Lung (tissue), 17 donors: ENCODE measurements at places on chromosomes 2 and 18. TPM values are rescaled to one million over a fixed set of nuclear protein-coding genes. Genes with fewer than 3 reads are reported as not detected.
A peak's percentile ranks its signal among the peaks of the same experiment; 100 is the strongest.

- no peaks in the 10 kb centered on the region for H3K27me3 ChIP-seq
- peak; percentile 81 for DNase-seq
- H3K4me3 ChIP-seq, result no peak overlapping the region
- H3K36me3 ChIP-seq, result no peaks in the 10 kb centered on the region
- H3K4me1 ChIP-seq, result peaks cover 19% of the 10 kb centered on the region
These were observed 36.0 kb downstream of the PCBP1 start for GRCh38 chr2:70123051-70123828.

The PKDCC gene
- total RNA-seq, result 107 TPM

- no peaks in the 10 kb centered on the region for H3K4me1 ChIP-seq
- DNase-seq, result no peak
- no peak overlapping the region for H3K4me3 ChIP-seq
- H3K27ac ChIP-seq, result no peak overlapping the region
These were observed 311.6 kb upstream of the NRP2 start for GRCh38 chr2:205370726-205371125.

DNA sequence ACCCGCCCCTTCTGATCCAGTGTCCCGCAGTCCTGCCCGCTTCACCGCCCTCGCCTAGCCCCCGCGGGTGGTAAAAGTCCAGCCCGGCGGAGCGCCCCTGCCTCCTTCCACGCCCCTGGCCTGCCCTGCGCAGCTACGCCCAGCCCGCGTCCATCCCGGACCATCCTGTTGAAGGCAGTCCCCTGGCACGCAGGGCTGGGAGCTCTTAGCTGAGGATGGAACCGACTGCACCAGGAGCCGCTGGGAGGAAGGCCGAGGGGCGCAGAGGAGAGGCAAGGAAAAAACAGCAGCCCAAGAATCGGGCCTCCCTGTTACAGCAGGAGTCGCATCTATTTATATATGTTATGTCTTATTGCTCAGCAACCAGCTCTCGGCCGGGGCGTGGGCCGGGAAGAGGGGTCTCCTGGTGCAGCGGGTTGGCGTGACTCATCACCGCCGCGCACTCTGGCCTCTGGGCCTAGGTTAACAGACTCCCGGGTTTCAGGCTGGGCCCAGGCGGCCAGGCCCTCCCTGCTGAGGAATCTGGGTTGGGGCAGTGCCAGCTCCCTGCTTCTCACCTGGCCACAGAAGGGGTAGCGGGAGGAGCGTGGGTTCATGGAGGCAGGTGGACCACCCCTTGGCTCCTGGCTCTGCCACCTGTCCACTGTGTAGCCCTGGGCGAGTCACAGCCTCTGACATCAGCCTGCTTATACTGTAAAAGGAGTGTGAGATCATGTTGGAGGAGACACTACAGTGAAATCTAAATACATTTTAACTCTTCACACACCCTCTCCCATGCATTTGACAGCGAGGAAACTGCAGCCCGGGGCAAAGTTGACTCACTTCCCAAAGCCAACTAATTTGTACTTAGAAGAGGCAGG is 13.4 kb upstream of the MAP3K2 start:
- no peaks in the 10 kb centered on the region for H3K4me1 ChIP-seq
- peak; percentile 50 for DNase-seq
- H3K27me3 ChIP-seq, result no peaks in the 10 kb centered on the region
- H3K36me3 ChIP-seq, result no peaks in the 10 kb centered on the region
- peak overlapping the region; percentile 15 for H3K27ac ChIP-seq

The TIA1 gene
- 67.5 TPM for total RNA-seq

DNA sequence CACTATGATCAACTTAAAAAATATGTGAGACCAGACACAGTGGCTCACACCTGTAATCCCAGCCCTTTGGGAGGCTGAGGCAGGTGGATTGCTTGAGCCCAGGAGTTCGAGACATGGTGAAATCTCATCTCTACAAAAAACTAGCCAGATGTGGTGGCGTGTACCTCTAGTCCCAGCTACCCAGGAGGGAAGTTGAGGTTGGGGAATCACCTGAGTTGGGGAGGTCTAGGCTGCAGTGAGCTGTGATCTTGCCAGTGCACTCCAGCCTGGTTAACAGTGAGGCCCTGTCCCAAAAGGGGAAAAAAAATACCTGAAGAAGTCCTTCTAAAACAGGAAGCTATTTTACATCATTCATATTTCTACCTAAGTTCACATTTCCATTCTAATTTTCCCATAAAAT is 144.0 kb downstream of the EML6 start:
- no peak overlapping the region for H3K27ac ChIP-seq
- DNase-seq, result no peak
- no peaks in the 10 kb centered on the region for H3K4me1 ChIP-seq
- no peak overlapping the region for H3K4me3 ChIP-seq
- H3K27me3 ChIP-seq, result no peaks in the 10 kb centered on the region

The LRRC30 gene
- total RNA-seq, result not detected

GRCh38 chr2:240247868-240248720 is 107.6 kb upstream of the OTOS start:
- no peaks in the 10 kb centered on the region for H3K36me3 ChIP-seq
- H3K4me3 ChIP-seq, result no peak overlapping the region
- H3K27ac ChIP-seq, result no peak overlapping the region
- peak; percentile 77 for DNase-seq
- H3K4me1 ChIP-seq, result peaks cover 51% of the 10 kb centered on the region

The RPS27A gene
- total RNA-seq, result 715 TPM

GRCh38 chr18:25496544-25496943 is 144.6 kb upstream of the ZNF521 start:
- H3K27me3 ChIP-seq, result no peaks in the 10 kb centered on the region
- H3K27ac ChIP-seq, result no peak overlapping the region
- H3K4me1 ChIP-seq, result no peaks in the 10 kb centered on the region
- DNase-seq, result no peak

- H3K27me3 ChIP-seq, result no peaks in the 10 kb centered on the region
- H3K4me3 ChIP-seq, result no peak overlapping the region
- H3K36me3 ChIP-seq, result no peaks in the 10 kb centered on the region
- DNase-seq, result no peak
These were observed 290.0 kb upstream of the CXCR4 start for GRCh38 chr2:136407952-136408318.

- no peaks in the 10 kb centered on the region for H3K27me3 ChIP-seq
- no peaks in the 10 kb centered on the region for H3K36me3 ChIP-seq
- no peak overlapping the region for H3K27ac ChIP-seq
- no peak for DNase-seq
- H3K4me3 ChIP-seq, result no peak overlapping the region
These were observed 502.0 kb downstream of the SLC4A3 start for GRCh38 chr2:220129391-220129790.

DNA sequence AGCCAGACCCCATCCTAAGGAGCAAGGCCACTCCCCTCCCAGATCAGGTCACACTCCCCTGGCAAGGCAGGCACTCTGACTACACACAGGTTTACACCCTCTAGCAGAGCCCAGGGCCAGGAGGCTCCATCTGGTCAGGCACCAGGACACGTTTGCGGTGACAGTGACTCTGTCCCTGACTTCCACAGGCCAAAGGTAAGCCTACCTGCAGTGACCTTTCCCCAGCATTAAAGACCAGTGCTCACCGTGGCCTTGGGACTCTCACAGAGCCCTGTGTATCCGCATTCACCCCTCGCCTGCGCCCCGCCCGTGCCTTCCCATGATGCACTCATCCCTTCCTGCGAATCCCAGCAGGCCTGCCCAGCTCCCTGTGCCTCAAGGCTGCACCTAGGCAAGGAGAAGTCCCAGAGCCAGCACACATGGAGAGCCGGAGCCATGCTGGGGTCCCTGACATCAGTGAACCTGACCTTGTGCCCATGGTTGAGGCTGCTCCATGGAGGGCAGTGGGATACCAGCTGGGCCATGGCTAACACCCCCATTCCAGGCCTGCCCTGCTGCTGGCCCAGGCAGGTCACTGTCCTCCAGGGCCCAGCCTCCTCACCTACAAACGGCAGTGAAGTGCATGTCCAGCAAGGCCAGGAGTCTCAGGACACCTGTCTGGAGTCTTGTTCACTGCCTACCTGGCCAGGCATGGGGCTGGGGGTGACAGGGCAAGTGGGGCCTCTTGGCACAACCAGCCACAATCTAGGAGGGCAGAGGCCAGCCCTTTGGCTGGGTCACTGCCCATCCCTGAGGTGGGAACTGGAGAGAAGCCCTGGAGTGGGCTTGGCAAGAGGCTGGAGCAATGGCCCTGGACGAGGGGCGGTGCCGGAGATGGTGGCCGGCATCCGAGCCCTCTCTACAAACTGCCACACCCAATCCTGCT is 3.0 kb downstream of the NEURL3 start:
- DNase-seq, result no peak
- H3K27ac ChIP-seq, result peak overlapping the region; percentile 41
- H3K27me3 ChIP-seq, result no peaks in the 10 kb centered on the region
- H3K4me1 ChIP-seq, result no peaks in the 10 kb centered on the region
- H3K4me3 ChIP-seq, result no peak overlapping the region

The TEKT4 gene
- total RNA-seq, result 4.1 TPM

DNA sequence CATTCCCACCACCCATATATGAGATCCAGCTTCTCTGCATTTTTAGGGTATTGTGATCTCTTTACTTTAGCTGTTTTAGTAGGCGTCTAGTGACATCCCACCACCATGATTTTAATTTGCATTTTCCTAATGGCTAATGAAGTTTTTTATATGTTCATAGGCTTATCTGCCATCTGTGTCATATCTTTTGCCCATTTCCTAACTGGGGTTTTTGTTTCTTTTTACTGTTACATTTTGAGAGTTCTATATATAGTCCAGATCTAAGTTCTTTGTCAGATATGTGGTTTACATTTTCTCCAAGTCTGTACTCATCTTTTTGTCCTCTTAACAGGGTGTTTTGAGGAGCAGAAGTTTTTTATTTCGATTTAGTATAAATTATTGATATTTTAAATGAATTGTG is 39.6 kb downstream of the PTPN2 start:
- no peak overlapping the region for H3K4me3 ChIP-seq
- no peak for DNase-seq
- H3K36me3 ChIP-seq, result peaks cover 2% of the 10 kb centered on the region
- H3K4me1 ChIP-seq, result no peaks in the 10 kb centered on the region

- DNase-seq, result no peak
- no peak overlapping the region for H3K4me3 ChIP-seq
- no peak overlapping the region for H3K27ac ChIP-seq
- H3K36me3 ChIP-seq, result no peaks in the 10 kb centered on the region
- no peaks in the 10 kb centered on the region for H3K27me3 ChIP-seq
- H3K4me1 ChIP-seq, result no peaks in the 10 kb centered on the region
These were observed 241.8 kb downstream of the PTH2R start for GRCh38 chr2:208648368-208648767.

GRCh38 chr2:56185101-56185581 is 1.4 kb downstream of the CCDC85A start:
- H3K27me3 ChIP-seq, result no peaks in the 10 kb centered on the region
- peak; percentile 4 for DNase-seq
- H3K4me3 ChIP-seq, result peak overlapping the region; percentile 62
- peak overlapping the region; percentile 81 for H3K27ac ChIP-seq
- H3K36me3 ChIP-seq, result no peaks in the 10 kb centered on the region

The CAPN14 gene
- total RNA-seq, result 0.21 TPM

The SLC38A11 gene
- 1.2 TPM for total RNA-seq

DNA sequence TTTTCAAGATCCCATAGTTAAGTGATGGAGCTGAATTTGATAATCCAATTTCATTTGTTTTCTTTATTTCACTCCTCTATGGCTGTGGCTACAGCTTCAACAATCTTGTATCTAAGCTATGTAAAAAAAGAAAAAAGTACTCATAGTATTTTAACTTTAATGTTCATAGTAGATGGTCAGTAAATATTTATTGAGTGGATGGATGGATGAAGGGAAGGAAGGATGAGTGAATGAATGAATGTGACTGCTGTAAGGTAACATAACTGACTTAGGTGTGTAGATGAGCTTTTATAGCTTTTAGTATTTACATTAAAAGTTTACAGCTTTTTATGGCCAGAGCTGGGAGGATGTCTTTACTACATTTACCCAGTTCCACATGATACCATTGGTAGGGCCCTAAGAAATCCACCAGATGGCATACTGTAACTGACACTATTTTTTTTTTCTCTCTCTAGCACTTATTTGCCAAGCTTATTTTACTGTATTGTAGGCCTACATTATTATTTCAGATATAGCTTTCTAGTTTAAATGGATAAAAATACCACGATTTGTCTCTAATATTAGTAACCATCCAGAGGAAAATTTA is 13.4 kb upstream of the HRH4 start:
- H3K27ac ChIP-seq, result no peak overlapping the region
- no peaks in the 10 kb centered on the region for H3K27me3 ChIP-seq
- H3K4me1 ChIP-seq, result no peaks in the 10 kb centered on the region
- DNase-seq, result peak; percentile 69
- H3K4me3 ChIP-seq, result no peak overlapping the region
- peaks cover 40% of the 10 kb centered on the region for H3K36me3 ChIP-seq

DNA sequence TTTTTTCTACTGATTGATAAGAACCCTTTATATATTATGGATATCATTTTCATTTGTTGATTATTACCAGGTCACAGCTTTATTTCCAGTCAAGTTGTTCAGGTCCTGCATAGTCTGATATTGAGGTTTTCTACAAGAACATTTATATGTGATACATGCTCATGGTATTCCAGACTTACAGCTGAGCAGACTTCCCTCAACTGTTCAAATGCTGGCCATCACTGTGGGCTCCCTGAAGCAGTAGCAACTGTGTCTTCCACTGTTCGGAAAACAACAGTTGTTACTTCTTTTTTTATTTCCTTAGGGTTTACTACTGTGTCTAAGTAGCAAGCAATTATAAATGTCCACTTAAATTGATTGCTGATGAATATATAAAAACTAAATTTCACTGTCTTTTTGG is 79.5 kb downstream of the DGKD start:
- H3K4me3 ChIP-seq, result no peak overlapping the region
- no peak overlapping the region for H3K27ac ChIP-seq
- no peak for DNase-seq
- no peaks in the 10 kb centered on the region for H3K27me3 ChIP-seq

The TRIM54 gene
- total RNA-seq, result 0.48 TPM

The IL1RL1 gene
- 1.5 TPM for total RNA-seq

DNA sequence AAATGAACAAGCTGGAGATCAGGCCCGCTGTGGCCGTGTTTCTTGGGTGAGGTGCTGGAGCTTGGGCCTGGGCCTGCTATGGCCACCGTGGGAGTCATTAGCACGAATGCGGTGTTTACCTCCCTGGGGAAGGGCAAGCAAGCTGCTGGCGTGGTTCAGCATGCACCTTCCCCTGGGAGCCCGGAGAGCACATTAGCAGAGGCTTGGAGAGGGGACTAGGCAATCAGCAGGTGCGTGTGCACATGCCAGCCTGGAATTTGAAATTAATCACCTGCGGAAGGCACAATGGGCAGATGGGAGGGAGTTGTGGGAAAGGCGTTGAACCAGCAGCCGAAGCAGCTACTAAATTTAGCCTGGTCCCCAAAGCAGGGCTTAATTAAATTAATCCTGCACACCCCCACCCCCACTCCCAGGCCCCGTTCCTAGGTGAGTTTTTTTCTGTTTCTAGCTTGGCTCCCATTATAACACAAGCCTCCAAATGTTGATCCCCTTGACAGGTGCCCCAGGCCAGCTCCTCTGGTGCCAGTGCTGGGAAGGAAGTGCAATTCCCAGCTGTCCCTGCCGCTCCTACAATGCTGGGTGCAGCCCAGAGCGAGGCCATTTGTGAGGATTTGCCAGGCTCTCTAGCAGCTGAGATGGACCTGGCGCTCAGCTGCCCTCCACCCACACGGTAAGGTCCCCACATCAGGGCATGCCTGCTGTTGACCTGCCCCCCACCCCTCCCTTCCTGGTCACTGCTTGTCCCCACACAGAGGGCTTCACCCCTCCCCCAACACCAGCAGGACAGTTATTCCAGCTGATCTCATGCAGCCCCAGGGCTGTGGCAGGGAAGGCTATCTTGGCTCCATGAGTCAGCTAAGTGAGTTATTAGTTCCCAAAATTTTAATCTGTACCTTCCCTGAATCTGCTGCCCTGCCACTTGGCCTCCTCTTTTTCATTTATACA is 115.0 kb downstream of the ZBTB7C start:
- H3K36me3 ChIP-seq, result no peaks in the 10 kb centered on the region
- H3K27ac ChIP-seq, result no peak overlapping the region
- H3K4me1 ChIP-seq, result no peaks in the 10 kb centered on the region
- no peak for DNase-seq
- H3K27me3 ChIP-seq, result no peaks in the 10 kb centered on the region
- H3K4me3 ChIP-seq, result no peak overlapping the region
